Fibroblast of skin of right biceps (primary cell): ENCODE measurements at places on chromosomes 3 and 15.

GRCh38 chr3:158110658-158111018, 749 bp downstream of the RSRC1 start:
- DNase-seq: no peak

DNA sequence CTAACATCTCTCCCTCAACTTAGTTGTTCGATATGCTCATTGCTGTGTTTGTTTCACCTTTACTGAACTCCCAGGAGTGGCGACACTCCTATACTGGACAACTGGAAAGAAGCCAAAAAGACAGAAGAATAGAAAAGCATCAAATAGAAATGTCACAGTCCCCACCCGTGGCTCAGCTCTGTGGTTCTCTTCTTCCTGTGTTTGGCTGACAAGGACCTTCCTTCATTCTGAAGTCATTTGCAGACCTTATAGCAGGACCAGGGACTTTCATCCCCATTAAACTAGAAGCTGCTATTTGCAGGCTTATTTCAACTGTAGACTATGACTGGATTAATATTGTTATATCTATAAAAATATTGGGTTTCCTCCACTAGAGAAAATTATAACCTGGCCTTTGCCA, 125.9 kb downstream of the NECTIN3 start:
- no peak for DNase-seq

DNA sequence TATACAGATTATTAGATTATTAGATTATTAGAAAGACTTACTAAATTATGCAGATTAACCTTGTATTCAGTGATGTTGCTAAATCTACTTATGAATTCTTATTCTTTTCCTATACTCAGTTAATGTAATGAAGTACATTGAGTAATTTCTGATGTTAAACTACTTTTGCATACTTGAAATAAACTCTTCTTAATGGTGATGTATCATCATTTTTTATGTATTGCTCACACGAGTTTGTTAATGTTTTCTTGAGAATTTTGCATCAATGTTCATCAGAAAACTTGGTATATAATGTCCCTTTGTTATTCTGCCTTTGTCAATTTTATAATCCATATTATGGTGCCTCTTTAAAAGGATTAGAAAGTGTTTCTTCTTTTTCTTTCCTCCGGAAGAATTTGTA, 163.2 kb upstream of the COL8A1 start:
- peak; percentile 56 for DNase-seq

- peak; percentile 12 for DNase-seq
These were observed 772.4 kb upstream of the NR2F2 start for GRCh38 chr15:95558131-95558530.

GRCh38 chr15:50925281-50925680, 16.8 kb downstream of the AP4E1 start:
- DNase-seq: peak; percentile 59

GRCh38 chr3:129598000-129598381, 8.5 kb downstream of the PLXND1 start:
- peak; percentile 30 for DNase-seq

- no peak for DNase-seq
These were observed 871.8 kb downstream of the OTOL1 start for GRCh38 chr3:162368417-162368816.

DNA sequence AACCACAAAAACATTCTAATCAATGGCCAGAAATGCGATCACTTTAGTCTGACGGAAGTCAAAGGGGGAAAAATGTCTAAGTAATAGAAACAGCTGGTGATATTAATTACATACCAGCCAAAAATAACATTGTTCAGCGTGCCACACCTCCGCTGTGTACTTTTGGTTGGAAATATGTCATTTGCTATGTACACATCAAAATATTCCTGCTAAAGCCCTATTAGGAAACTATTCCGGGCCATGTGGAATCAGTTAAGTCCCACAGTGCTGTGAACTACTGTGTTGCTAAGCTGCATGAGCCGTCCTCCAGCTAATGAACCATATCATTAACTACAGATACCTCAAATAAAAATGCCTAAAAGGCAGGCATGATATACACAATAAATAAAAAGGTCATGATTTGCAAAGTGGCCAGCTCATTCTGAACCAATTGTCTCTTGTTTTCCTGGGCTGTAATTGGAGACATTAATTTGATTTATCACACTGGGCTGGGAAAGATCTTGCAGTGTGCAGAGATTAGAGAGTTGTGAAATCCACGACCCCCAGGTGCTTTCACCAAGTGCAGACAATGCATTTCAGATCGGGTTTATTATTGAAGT, 200.5 kb upstream of the LRTM1 start:
- peak; percentile 92 for DNase-seq

- DNase-seq: peak; percentile 97
These were observed 237.6 kb upstream of the BHLHE40 start for GRCh38 chr3:4741404-4742307.

GRCh38 chr3:147002721-147003120, 397.6 kb upstream of the PLSCR5 start:
- peak; percentile 60 for DNase-seq

- DNase-seq: peak; percentile 63
These were observed 15.0 kb downstream of the IL12A start for GRCh38 chr3:160003520-160004128.

DNA sequence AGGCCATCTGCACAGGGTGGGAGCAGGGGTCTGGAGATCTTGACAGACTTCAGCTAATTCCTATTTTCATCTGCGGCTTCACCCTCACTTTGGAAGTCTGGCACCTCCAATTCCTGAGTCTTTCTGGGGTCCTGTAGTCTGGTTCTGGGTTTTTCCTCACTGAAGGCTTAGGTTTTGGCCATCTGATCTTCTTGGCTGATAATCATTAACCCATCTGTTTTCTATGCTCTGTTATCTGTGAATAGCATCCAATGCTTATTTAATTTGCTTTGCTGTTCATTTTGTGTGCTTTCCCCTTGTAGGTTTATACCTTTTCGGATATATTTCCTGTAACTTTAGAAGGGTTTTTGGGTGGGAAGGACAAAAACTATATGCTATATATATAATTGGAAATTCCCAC, 17.6 kb downstream of the TATDN2 start:
- no peak for DNase-seq

- DNase-seq: peak; percentile 68
These were observed 6.6 kb downstream of the XYLB start for GRCh38 chr3:38353151-38353550.

- peak; percentile 98 for DNase-seq
These were observed 40.9 kb upstream of the SMAD3 start for GRCh38 chr15:67024314-67024997.

GRCh38 chr3:66904831-66905493, 93.1 kb upstream of the KBTBD8 start:
- peak; percentile 67 for DNase-seq

DNA sequence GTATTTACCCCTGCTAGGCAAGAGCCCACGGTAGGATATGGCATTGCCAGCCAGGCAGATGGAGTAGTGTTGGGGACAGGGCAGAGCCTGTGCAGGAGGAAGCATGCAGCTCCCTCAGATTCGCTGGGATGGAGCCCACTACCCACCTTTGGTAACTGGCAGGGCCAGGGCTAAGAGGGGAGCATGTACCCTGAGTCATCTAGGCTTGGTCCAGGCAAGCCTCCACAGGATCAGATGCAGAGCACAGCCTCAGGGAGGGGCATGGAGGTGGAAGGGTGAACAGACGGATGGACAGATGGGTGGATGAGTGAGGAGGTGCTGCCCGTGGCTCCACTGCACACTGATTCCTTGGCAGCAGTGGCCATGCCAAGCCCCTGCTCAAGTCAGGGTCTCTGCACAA, 33.0 kb downstream of the IL20RB start:
- DNase-seq: no peak

DNA sequence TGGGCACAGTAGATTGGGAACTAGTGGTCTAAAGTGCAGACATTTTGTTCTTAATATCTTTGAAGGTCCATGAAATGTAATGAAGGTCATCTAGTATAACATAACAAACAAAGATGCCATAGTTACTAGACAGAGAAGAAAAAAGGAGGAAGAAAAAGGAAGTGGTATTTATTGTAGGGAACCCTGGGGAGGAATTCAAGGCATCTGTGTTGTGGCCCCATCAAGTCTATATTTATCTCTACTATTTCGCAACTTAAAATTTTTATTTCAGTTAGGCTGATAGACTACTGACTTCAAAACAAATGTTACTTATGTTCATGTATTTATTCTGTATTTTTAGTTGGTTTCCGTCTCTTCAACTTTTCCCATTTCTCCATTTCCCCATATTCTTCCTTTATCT, 48.9 kb upstream of the ZDHHC23 start:
- peak; percentile 71 for DNase-seq

- peak; percentile 93 for DNase-seq
These were observed 31.6 kb upstream of the RAP2B start for GRCh38 chr3:153130312-153130977.

DNA sequence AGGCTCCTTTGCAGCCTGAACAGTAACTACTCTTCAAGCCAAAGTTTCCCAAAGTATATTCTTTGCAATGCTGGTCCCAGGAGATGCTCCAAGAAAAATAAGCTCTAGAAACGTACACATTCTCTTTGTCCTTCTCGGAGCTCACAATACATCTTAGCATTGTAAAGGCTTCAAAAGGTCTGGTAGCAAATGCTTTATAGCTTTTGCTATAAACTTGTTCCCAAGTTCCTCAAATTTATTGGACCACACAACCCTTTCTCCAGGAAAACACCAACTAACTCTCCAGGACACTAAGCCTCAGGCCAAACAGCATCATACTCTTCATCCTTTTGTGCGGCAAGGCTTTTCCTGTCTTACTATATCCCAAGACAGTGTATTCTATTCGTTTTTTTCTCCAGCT, 455.6 kb upstream of the PROK2 start:
- DNase-seq: no peak
